ENCODE measurements at places on chromosomes 1 and 21. TPM values are rescaled to one million over a fixed set of nuclear protein-coding genes. Genes with fewer than 3 reads are reported as not detected.

Gene ZNF697
- total RNA-seq, result 3.9 TPM

DNA sequence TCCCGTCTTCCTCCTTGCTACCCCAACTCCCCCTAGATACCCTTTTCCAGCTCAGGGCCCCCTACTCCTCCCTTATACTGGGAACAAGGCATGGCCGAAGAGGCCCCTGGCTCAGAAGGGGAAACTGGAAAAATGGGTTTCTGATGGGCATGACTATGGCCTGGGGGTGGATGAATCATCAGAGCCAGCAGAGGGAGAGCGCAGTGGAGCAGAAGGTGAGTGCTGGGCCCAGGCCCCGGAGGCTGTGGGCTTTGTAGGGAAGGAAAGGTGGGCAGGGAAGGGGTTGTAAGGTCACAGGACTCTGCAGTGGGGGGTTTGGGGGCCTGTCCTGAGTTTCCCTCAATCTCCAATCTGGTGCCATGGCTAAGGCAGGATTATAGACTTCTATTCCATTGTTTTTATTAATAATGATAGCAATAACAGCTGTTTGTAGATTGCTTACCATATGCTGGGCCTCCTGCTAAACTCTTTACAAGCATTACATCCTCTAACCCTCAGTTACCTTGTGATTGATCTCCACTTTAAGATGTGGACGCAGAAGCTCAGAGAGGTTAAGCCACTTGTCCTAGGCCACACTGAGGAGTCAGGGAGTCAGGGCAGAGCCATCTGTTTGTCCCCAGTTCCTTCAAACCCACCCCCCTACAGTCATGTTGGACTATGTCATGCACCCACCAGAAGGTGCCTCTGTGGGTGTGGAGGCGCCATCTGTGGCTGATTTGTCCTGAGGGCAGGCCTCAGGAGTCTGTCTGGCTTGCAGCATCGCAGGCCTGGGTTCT, 36.2 kb upstream of the ZNF362 start:
- H3K4me1 ChIP-seq, result no peaks in the 10 kb centered on the region
- H3K27me3 ChIP-seq, result no peaks in the 10 kb centered on the region
- DNase-seq, result no peak
- no peaks in the 10 kb centered on the region for H3K36me3 ChIP-seq
- H3K4me3 ChIP-seq, result no peak overlapping the region

DNA sequence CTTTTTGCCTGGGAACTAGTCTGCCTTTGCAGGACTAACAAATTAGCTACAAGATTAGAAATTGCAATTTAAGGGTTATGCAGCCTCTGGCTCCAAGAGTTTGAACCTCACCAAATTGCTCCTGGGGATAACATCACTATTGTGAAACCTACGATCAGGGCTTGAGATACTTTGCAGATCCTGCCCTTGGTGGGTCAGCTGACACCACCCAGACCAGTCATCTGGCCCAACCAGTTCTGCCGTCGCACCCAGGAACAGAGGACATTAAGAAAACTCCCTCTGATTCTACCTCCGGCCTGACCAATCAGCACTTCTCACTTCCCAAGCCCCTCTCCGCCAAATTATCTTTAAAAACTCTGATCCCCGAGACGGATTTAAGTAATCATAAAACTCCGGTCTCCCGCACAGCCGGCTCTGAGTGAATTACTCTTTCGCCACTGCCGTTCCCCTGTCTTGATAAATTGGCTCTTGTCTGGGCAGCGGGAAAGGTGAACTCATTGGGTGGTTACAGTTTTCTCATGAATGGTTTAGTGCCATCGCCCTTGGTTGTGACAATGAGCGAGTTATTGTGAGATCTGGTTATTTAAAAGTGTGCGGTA, 32.9 kb upstream of the B3GALT5 start:
- H3K4me1 ChIP-seq, result no peaks in the 10 kb centered on the region
- no peaks in the 10 kb centered on the region for H3K36me3 ChIP-seq
- no peak overlapping the region for H3K27ac ChIP-seq
- no peak overlapping the region for H3K4me3 ChIP-seq

DNA sequence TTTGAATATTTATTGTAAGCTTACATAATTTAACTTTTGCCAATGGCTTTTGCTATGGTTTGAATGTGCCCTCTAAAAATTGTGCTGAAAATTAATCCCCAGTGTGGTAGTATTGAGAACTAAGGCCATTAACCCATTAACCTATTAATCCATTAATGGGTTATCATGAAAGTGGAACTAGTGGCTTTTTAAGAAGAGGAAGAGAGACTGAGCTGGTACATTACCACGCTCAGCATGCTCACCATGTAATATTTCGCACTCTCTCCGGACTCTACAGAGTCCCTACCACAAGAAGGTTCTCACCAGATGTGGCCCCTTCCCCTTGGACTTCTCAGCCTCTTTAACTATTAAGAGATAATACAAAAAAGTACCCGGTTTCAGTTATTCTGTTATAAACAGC, 164.4 kb upstream of the ZRANB2 start:
- no peaks in the 10 kb centered on the region for H3K27me3 ChIP-seq
- H3K36me3 ChIP-seq, result no peaks in the 10 kb centered on the region
- no peaks in the 10 kb centered on the region for H3K4me1 ChIP-seq
- H3K27ac ChIP-seq, result no peak overlapping the region

GRCh38 chr1:2411801-2412394, 466 bp downstream of the PEX10 start:
- no peak for DNase-seq
- H3K4me1 ChIP-seq, result peaks cover 19% of the 10 kb centered on the region
- peak overlapping the region; percentile 100 for H3K4me3 ChIP-seq
- H3K36me3 ChIP-seq, result peaks cover 30% of the 10 kb centered on the region
- H3K27me3 ChIP-seq, result no peaks in the 10 kb centered on the region

DNA sequence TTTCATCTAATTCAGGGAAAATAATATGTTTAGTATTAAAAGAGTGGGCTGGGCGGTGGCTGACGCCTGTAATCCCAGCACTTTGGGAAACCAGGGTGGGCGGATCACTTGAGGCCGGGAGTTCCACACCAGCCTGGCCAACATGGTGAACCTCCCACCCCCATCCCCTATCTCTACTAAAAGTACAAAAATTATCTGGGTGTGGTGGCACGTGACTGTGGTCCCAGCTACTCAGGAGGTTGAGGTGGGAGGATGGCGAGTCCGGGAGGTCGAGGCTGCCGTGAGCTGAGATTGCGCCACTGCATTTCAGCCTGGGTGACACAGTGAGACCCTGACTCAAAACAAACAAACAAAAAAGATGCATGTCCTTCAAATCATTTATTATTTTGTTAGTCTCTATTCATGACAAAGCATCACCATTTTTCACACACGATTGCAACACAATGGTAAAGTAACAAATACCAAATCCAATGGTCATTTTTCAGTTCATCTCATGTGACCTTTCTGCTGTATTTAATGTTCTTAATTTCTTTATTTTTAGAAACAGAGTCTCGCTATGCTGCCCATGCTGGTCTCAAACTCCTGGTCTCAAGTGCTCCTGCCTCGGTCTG, 1.0 kb downstream of the MSH4 start:
- no peaks in the 10 kb centered on the region for H3K27me3 ChIP-seq
- no peaks in the 10 kb centered on the region for H3K4me1 ChIP-seq
- peaks cover 82% of the 10 kb centered on the region for H3K36me3 ChIP-seq
- H3K27ac ChIP-seq, result no peak overlapping the region

DNA sequence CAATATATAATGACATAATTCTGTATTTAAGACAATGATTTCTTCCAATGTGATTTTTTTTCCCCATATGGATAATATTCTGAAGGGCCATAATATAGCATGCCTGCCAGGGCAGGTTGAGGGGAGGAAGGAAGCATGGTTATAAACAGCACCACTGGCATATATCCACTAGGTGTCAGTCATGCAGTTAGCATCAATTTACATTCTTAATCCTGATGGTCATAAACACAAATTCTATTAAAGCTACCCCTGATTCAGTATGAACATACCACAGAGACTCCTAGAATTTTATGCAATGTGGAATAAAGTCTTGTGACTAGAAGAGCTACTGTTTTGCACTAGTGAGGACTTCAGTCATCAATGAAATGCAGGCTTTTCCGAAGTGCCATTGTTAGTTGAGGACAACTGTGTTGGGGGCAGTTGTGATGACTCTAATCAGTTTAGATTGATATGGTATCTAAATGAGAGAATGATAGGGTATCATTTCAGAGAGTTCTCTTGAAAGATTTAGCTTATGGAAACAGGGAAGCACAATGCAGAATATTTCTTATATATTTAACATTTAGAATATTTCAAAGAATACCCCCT, 342.7 kb upstream of the NR5A2 start:
- no peak for DNase-seq
- no peak overlapping the region for H3K4me3 ChIP-seq
- H3K4me1 ChIP-seq, result no peaks in the 10 kb centered on the region
- H3K27ac ChIP-seq, result no peak overlapping the region
- no peaks in the 10 kb centered on the region for H3K36me3 ChIP-seq

Gene LCA5L
- 5.3 TPM for total RNA-seq

Gene DHCR24
- total RNA-seq, result 215 TPM

Gene S100A6
- 164 TPM for total RNA-seq

DNA sequence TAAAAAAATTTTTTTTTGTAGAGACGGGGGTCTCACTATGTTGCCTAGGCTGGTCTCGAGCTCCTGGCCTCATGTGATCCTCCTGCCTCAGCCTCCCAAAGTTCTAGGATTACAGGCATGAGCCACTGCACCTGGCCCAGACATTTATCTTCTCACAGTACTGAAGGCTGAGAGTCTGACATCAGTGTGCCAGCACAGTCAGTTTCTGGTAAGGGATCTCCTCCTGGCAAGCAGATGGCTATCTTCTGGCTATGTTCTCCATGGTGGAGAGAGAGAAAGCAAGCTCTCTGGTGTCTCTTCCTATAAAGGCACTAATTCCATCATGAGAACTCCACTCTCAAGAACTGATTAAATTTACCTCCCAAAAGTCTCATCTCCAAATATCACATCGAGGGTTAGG, 57.8 kb upstream of the C1orf185 start:
- no peak overlapping the region for H3K4me3 ChIP-seq
- no peaks in the 10 kb centered on the region for H3K4me1 ChIP-seq
- no peaks in the 10 kb centered on the region for H3K36me3 ChIP-seq
- no peaks in the 10 kb centered on the region for H3K27me3 ChIP-seq
- H3K27ac ChIP-seq, result no peak overlapping the region

All from psoas muscle (tissue), 8 donors.